SW480 (cell line): ENCODE measurements at places on chromosomes 12 and 14.

DNA sequence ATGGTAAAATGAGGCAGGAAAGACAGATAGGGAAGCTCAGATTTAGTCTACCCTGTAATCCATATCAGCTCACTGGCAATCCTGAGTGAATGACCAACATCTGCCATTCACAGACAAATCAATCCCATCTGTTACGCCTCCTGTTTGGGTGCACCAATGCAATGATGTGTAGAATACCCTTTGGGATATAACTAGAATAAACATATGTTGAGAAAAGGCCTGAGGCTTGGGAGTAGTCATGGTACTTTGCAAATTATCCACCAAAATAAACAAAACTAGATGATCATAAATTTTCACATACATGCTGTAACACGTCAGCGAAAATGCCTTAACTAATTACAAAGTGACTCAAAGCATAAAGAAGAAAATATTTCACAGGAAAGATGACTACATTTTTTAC is 78.8 kb downstream of the KCNC2 start:
- no peak for DNase-seq

GRCh38 chr12:63037746-63038712 is 103.1 kb upstream of the PPM1H start:
- DNase-seq, result no peak

- no peak for DNase-seq
Measured at GRCh38 chr12:80636832-80637231, 70.6 kb upstream of the MYF6 start.

DNA sequence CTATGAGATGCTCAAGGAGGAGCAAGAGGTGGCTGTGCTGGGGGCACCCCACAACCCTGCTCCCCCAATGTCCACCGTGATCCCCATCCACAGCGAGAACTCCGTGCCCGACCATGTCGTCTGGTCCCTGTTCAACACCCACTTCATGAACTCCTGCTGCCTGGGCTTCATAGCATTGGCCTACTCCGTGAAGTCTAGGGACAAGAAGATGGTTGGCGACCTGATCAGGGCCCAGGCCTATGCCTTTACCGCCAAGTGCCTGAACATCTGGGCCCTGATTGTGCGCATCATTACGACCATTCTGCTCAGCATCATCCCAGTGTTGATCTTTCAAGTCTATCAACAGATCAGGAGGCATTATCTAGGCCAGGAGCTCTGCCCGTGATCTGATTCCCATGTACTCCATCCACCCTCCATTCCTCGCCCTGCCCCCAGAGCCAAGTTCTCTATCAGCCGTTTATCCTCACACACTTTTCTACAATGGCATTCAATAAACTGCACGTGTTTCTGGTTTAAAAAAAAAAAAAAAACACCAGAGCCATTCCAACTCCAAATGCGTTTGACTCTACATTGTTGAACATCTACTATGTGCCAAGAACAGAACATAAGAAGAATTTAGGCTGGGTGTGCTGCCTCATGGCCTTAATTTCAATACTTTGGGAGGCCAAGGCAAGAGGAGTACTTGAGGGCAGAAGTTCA is 17.5 kb downstream of the ATXN2 start:
- DNase-seq, result no peak

GRCh38 chr12:23949348-23950209 is at the start of gene SOX5:
Gene SOX5 (minus strand): TSS chr12:23949670. CDS start chr12:23949601, 69 bp downstream.
- peak; percentile 73 for DNase-seq

GRCh38 chr14:55838529-55839052 is 258.6 kb downstream of the KTN1 start:
- no peak for DNase-seq

DNA sequence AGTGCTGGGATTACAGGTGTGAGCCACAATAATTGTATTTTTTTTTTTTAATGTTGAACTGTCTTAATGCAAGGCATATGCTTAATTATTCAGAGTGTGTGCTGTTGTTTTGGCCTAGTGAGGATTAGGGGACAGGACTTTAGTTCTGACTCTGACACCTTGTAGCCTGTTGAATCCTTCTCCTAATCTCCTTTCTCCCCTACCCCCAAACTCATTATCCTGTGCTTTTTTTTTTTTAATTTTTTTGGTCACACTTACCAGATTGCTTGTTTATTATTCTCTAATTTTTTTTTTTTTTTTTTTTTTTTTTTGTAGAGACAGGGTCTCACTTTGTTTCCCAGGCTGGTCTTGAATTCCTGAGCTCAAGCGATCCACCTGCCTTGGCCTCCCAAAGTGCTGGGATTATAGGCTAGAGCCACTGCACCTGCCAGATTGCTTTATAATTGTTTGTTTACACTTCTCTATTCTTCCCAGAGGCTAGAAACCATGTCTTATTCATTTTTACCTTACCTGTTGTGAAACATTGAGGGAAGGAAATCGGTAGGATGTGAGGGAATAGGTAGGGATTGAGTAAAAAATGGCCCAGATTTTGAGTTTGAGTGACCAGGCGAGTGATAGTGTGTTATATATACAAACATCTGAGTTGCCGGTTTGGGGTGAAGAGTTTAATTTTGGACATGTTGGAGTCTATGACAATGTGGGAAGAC is 32.2 kb downstream of the DIP2B start:
- DNase-seq, result no peak

GRCh38 chr12:53747095-53747494 is 4.7 kb downstream of the CISTR start:
- DNase-seq, result no peak

DNA sequence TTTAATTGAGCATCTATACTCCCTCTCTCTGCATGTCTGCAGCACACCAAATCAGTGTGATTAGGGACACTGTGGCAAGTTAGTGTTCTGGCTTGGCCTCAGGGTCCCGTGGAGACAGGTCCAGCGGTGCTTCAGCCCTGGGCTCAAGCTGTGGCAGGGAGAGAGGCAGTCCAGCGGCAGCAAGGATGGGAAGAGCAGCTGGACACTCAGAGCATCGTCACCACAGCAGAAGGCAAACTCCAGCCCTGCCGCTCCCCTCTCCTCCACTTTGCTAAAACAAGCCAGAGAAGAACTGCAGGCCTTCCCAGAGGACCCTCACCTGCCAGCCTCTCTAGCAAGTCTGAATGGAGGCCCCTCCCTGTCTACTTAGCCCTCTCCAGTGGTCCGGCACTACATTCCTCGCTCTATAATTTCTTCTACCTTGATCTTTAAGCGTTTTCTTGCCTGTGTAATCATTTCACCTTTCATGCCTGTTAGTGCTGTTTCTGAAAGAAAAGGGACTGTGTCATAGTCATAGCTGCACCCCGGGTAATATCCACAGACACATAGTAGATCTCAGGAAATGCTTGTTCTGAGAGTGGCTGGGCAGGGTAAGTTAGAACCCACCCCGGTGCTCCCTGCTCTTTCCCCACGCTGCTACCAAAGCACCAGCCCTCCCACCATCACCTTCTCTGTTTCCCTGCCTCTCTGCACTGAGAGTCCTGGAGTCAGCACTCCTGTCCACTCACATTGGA is 22.1 kb downstream of the ZFP36L1 start:
- no peak for DNase-seq

GRCh38 chr12:46965137-46965536 is 114.3 kb upstream of the PCED1B start:
- no peak for DNase-seq

DNA sequence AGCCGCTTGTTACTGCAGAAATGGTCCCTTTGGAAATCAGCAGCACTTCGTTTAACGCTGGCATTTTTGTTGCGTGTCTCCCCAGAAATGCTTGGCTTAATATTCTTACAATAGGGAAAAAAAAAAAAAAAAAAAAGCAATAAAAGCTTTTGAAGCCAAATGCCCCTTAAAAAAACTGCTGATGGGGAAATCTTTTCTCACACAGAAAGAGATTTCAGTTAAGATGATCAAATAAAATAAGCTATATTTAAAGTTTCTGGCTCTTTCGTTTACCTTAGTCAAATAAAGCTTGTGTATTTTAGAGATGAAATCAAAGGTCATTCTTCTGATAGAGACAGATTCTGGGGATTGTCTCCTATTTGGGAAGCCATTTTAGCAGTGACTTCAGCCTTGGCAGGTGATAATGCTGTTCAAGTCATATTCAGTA is 52.4 kb upstream of the FRS2 start:
- DNase-seq, result no peak

GRCh38 chr14:105268736-105269354 is 20.5 kb downstream of the BTBD6 start:
- DNase-seq, result no peak

GRCh38 chr12:94690198-94690771 is 39.9 kb upstream of the TMCC3 start:
- DNase-seq, result no peak

DNA sequence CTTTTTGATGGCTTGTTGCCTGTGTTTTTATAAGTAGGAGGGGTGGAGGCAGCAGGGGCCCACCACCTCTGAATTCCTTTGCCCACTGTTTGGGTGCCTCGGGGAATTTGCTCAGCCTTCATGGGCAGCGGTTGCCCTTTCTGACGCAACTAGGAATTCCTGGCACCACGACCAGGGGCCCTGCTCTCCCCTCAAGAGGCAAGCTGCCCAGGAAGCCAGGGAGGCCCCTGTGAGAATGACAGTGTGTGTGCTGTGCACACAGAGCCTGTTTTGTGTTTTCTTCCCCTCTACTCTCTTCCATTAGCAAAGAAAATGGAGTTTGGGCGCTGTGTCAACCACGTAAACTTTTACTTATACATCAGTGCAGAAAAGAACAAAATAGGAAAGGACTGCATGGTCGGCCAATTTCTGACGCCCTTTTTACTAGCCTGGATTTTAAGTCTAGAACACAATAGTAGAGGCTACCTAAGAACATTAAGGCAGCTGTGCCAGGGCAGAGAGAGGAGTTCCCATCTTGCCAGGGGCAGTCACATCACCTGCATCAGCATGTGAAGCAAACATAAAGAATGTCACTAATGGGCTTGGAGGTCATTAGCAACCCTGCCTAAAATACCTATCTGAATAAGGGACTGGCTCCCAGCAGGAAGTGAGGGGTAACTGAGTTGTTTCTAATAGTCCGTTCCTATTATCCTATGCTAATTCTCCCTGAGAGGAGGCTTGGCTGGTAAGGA is 17.9 kb upstream of the PTGR2 start:
- no peak for DNase-seq

DNA sequence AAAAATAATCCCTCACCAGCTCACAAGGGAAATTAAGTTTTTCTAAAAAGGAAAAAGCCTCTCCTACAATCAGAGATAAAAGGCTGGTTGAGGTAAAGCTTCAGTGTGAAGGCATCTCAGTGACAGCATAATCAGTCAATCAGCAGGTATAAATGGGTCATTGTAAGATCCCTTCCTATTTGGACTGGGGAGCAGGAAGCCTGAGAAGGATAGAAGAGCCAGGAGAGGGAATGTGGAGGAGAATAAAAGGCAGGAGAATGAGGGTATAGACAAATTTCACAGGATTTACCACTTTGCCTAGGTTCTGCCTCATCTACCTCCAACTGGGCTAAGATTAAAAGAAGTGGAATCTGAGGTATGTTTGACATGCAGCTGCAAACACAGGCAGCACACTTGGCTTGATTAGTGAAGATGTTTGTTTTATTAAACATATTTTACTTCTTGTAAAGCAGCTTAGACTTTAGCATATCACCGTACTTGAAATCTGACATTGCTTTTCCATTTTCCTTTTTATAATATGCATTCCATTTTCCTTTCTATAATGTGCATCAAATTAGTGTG is 479.1 kb upstream of the USP15 start:
- DNase-seq, result no peak

GRCh38 chr12:27201169-27201568 is 42.9 kb upstream of the STK38L start:
- DNase-seq, result no peak

- DNase-seq, result no peak
Measured at GRCh38 chr12:52921488-52922165, 16.8 kb upstream of the KRT8 start.

- peak; percentile 68 for DNase-seq
Measured at GRCh38 chr12:75177997-75178396, 31.6 kb downstream of the KCNC2 start.

GRCh38 chr12:2332947-2333346 is 280.2 kb downstream of the CACNA1C start:
- no peak for DNase-seq

DNA sequence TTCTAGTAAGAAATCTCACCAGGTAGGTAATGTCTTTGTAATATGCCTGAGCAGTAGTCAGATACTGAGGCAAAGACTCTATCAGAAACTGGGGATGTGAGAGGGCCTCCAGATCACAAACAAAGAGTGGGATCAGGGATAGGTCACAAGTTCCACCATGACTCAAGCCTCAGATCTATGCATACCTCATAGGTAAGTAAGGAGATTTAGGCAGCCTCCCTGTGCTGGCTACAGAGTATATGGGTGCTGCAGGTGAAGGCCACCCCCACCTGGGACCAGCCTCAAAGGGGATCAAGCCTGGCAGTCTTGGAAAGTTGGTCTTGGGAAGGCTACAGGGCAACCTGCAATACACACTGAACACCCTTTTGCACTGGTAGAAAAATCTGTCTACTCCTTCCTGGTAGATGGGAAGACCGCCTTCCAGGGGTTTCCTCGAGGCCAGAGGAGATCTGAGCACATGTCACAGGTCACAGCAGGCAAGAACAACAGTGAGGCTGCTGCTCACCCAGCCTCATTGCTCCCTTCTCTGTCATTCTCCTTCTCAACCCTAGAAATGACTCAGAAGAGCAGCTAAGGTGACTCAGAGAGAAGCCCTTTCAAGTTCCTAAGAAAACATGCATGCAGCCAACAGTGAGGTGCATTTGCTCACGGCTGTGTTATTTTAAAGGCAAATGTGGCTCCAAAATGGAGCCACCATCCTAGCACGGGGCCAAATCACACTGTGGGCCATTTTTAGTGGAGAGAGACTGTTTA is 143.4 kb upstream of the CDKN3 start:
- DNase-seq, result peak; percentile 75

- no peak for DNase-seq
Measured at GRCh38 chr14:104889375-104889757, 24.3 kb downstream of the CEP170B start.

DNA sequence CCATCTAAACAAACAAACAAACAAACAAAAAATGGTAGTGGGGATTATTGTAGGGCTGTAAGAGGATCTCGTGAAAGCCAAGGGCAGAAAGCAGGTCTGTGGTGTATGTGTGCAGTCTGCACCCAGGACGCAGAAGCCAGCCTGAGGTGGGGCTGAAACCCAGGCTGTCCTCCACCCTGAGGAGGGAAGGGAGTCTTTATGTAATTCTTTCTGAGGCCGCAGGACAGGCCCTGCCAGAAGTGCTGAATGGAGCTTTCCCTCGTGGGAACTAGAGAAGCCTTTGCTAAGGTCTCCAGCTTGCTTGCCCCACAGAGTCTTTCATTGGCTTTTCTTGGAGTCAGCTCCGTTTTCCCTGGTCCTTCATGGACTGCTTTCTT is 27.7 kb downstream of the SLC17A8 start:
- DNase-seq, result no peak

- no peak for DNase-seq
Measured at GRCh38 chr12:96587691-96588090, 98.3 kb downstream of the CFAP54 start.
